ENCODE measurements at places on chromosomes 11 and 22.

DNA sequence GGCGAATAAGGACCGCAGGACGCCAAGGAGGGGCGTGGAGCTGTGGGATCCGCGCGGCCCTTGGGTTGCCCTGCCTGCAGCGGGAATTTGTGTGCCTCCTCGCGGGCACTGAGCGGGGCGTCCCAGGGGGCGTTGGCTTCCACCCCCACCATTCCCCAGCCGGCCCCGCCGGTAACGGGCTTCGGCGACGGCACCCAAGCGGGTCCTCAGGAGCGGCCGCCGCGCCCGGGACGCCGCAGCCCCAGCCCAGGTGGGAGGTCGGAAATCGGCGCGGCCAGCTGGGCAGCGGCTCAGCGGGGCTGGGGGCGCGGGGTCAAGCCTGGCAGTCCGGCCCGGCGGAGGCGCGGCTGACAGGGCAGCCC is 320 bp downstream of the CLTCL1 start:
- peak; percentile 16 for DNase-seq

- DNase-seq: no peak
Observed at GRCh38 chr11:37572491-37573171, 974.6 kb upstream of the RAG2 start.

DNA sequence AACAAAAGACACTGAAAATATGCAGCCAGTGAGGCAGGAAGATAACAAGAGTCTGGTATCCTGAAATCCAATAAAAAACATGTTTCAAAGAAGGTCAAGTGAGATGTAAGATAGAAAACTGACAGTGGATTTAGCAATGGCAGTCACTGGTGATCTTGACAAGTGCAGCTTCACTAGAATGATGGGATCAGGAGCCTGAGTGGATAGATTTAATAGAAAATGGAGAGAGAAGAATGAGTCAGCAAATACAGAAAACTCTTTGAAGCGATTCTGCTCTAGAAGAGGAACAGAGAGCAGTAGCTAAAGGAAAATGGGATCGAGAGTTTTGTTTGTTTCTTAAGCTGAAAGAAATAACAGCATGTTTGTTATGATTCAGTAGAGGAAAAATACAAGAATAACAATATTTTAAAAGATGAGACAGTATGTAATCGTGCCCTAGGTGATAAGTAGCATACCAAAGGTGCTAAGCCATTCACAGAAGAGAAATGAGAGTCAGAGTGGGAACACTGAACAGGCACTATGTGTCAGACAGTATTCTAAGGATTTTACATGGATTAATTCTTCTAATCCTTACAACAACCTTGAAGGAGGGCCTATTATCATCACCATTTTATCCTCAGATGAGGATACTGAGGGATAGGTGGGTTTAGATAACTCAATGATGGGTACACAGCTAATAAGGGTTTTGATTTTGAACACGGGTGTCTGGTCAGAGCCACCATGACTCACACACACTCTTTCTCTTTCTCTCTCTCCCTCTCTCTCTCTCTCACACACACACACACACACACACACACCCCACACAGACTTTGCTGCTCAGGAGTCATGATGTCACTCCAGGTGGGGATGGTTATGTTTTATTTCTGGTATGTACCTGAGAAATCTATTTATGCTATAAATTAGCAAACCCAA is 36.3 kb downstream of the MRE11 start:
- no peak for DNase-seq

DNA sequence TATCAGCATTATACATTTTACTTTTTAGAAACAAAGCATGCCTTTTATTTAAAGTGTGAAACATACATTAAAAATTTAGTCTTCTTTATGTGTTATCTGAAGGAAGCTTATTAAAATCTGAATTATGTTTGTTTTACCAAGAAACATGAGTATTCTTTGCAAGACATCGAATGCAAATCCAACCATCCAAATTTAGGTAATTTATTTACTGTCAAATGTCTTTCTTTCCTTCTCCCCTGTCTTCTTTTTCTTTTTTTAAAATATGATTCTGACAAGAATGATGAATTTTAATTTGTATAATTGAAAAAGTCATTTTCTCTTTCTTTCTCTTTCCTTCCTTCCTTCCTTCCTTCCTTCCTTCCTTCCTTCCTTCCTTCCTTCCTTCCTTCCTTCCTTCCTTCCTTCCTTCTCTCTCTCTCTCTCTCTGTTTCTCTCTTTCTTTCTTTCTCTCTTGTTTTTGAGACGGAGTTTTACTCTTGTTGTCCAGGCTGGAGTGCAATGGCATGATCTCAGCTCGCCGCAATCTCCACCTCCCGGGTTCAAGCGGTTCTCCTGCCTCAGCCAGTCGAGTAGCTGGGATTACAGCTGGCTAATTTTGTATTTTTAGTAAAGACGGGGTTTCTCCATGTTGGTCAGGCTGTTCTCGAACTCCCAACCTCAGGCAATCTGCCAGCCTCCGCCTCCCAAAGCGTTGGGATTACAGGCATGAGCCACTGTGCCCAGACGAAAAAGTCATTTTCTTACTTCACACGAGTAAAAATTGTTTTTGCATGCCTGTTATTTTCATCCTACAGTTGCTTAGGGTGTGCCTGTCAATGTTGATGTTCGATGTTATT is 157.5 kb downstream of the TMEM135 start:
- DNase-seq: no peak

- peak; percentile 88 for DNase-seq
Observed at GRCh38 chr11:95147364-95147905, 57.8 kb downstream of the ENDOD1 start.

DNA sequence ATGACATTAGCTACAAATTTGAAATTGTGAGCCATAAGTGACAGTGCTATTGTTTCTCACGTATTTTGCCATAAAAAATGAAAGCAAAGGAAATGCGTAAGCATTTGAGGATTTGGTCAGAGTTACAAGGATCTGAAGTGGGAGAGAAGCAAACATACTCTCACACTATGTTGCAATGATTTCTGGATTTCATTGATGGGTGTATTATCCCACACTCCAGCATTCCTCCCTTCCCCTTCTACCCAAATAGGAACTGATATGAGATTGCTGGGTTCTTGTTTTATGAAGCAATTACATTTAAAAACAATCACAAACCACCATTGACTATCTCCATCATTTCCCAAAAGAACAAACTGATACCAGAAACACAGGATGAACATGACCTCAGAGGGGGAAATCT is 314.0 kb upstream of the CTSC start:
- no peak for DNase-seq

Measured in astrocyte of the spinal cord (primary cell).